ENCODE measurements at places on chromosomes 5 and 9.

DNA sequence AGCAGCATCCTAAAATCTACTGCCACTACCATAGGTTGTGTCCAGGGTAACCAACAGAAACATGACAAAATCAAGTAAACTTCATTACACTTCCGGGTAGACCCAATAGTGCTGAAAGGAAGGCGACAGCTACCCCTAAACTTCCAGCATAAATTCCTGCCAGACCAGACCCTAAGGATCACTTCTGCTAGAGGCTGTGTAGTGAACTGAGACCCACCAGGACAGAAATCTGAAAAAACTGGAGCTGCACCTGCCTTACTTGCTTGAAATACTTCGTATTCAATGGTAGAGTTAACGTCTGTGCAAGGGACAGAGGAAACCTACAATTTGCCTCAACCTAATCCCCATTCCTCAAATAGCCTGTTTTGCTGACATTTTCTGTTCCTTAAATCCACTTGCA, 1.0 kb upstream of the SECISBP2 start:
- no peak for DNase-seq

GRCh38 chr9:35845824-35846771, 17.1 kb downstream of the TMEM8B start:
- no peak for DNase-seq

- DNase-seq, result no peak
Observed at GRCh38 chr5:65809817-65810531, 88.0 kb downstream of the NLN start.

GRCh38 chr9:4048441-4048840, 251.4 kb downstream of the GLIS3 start:
- peak; percentile 33 for DNase-seq

GRCh38 chr5:8396246-8396645, 527.3 kb downstream of the MTRR start:
- DNase-seq, result no peak

- DNase-seq, result no peak
Observed at GRCh38 chr9:99181206-99181605, 40.5 kb downstream of the ALG2 start.

DNA sequence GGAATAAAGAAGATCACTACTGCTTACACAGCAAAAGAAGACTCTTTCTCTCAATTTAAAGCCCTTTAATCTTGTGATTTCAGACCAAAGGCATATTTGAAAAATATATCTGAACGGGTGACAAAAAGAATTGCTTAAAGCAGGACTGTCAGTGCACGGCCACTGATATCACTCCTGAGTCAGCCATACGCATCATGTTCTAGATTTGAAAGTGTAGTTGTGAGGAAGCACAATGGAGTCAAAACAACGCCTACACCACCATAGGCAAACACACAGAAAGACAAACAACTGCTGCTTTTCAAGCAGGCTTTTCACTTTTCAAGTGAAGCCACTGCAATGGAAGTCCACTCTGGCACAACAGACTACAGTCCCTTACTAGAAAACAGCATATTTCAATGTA, 141.7 kb downstream of the AUH start:
- no peak for DNase-seq

DNA sequence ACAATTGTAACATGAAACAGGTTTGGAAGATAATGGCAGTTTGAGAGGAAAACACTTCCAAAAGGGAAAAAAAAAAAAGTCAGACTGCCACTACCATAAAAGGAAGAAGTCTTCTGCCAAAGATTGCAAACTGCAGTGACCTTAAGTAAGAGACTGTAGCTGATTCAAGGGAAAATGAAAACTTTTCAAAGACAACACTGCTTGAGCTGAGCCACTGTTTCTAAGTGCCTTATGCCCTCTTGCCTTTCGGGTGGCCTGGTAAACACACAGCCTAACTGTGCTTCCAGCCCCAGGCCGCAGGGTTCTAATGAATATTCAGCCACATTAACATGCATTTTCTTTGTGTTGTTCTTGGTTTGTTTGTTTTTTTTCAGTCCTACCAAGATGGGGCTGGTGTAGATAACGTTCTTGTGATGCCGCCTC, 354.6 kb downstream of the BNC2 start:
- DNase-seq, result no peak

DNA sequence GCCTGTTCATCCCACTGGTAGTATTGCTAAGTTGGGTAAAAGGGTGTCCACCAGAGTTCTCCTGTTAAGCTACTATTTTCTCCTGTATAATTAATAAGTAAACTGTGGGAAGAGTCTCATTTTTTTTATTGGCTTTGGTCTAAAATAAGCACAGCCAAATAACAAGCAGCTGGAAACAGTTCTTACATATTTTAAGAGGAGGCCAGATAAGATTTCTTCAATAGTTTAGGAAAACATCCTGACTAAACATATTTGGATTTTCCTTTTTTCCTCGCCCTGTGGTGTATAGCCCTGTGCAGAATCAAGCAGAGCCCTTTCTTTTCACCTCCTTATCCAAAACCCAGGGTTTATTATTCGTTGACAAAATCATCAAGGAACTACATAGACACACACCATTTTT, 122.2 kb upstream of the ZNF608 start:
- DNase-seq, result no peak

- no peak for DNase-seq
Observed at GRCh38 chr9:80644044-80644443, 1045.3 kb downstream of the TLE1 start.

DNA sequence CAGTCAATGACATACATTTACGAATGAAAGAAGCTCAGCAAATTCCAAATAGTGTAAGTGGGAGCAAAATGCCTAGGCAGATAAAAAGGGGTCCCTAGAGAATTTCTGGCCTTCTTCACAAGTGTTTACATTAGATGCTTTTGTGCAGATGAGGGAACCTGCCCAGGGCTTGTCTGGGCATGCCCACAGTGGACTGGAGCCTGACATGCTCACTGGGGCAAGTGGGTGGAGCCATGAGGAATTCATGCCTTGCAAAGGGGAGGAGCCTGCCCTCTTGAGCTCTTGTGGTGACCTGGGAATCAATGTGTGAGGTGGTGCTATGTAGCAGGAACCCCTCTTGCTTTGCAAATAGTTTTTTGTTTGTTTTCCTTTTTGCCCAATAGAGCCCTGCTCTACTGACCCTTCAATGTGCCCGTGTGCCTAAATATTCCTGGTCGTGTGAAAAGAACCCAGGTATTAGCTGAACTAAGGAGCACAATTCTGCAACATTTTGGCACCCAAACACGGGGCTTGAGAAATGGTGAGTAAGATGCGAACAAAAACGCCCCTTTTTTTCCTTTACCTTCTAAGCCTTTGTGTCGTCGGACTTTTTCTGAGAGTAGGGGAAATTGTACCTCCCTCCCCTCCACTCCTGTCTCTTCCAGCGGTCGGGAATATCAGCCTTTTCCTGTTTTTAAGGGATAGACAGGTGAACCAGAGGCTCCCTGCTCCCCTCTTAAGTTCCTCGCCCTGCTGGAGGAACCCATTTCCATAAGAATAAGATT, 433.8 kb upstream of the CDH9 start:
- DNase-seq, result no peak

DNA sequence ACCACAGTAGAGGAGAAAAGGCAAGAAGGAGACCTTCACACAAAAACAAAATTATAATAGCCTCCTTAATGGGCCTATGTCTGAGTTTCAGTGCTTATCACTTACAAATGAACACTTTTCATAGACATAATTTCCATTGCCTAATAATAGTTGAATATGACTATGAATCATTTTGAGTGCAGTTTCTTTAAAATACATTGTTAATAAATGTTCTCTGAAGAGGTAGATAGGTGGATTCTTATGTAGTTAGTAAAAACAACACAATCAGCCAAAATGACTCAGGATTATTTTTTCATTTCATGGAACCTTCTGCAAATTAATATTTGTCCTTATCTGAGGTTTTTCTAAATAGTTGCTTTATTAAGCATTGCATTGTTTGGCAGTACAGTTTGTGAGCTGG, 45.6 kb downstream of the DAPK1 start:
- DNase-seq, result no peak

GRCh38 chr9:5435912-5436311, 1.8 kb downstream of the PLGRKT start:
- no peak for DNase-seq

- peak; percentile 6 for DNase-seq
Observed at GRCh38 chr5:165325221-165325620, 1819.8 kb downstream of the MAT2B start.

GRCh38 chr5:72427488-72428437, 79.4 kb downstream of the ZNF366 start:
- DNase-seq, result peak; percentile 56

DNA sequence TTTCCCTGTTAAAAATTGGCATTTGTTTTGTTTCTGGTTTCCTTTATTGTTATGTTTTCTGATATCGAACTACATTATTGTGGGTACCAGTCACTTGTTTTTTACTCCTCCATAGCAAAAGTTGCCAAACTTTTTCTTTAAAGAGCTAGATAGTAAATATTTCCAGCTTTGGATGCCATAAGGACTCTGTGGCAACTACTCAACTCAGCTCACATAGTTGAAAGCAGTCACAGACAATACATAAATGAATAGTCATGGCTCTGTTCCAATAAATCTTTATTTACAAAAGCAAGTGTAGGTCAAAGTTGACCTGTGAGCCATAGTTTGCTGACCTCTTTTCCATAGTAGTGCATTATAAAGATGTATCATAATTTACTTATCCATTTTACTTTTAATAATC, 305.0 kb downstream of the RASEF start:
- DNase-seq, result no peak

DNA sequence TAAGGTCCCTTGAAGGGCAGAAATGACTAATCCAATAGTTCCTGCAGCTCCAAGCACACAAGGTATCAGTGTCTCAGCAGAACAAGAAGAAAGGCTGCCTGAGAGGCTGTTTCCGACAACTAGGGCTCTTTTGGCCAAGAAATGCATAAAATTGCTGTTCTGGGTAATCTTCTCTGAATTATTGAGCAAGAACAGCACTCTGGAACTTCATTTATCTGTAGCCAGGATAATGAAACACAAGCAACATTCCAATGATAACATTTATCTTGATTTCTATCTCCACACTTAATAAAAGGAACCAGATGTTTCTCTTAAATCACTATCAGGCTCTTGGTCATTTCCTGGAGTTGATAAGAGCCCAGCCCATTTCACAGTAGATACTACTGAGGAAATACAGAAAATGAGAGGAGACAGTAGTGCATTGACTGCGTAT, 17.0 kb upstream of the AUH start:
- no peak for DNase-seq

DNA sequence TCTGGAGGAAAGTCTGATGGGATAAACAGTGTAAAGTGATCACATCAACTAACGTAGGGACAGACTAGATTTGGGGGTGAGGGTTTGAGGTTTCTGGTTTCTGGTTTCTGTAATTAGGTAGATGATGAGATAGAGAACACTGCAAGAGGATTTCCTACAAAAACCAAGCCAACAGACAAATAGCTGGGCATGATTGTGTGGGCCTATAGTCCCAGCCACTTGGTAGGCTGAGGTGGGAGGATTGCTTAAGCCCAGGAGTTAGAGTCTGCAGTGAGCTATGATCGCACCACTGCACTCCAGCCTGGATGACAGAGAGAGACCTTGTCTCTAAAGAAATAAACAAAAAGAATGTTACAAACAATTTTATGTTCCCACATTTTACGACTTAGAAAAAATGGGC, 34.4 kb upstream of the RNU6ATAC start:
- DNase-seq, result no peak

DNA sequence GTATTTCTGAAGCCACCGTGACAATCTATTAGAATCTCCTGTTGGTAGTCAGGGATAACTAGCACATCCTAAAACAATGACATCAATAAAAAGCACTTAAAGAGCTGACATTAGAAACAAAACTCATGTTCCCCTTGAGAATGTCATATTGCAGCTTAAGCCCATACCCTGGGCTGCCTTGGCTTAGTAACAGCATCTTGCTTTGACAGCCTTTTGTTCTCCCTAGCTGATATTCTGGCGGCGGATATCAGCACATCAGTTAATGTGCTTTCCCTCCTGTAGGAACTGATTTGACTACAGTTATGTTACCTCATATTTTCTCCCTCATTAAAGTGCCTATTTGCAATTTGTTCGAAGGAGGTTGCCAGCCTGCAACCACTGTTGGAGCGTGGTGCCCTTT, 214.1 kb downstream of the CD180 start:
- no peak for DNase-seq

DNA sequence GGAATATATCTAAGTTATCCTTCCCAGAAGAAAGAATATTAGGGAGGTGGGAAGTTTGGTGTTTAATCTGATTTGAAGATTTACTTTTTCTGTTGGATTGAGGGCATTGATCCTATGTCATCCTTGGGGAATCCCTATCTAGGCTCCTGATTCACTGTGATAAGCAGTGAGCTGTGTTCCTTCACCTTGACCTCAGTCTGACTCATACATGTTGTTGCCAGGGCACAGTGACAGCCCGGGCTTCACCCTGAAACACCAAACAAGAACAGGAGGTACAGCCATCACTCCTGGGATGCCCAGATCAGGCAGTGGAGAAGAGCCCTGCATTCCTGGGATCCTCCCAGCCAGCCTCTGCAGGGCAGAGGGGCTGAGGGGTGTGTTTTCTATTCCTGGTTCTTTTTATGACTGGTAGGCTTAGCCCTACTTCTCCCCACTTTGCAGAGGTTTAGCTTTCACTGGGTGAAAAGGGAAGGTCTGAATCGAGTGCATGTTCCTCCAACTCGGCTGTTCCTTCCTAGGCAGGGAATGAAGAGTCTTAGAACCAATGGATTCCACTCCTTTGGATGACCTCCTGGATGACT, 3.1 kb upstream of the FAM53C start:
- DNase-seq, result no peak

DNA sequence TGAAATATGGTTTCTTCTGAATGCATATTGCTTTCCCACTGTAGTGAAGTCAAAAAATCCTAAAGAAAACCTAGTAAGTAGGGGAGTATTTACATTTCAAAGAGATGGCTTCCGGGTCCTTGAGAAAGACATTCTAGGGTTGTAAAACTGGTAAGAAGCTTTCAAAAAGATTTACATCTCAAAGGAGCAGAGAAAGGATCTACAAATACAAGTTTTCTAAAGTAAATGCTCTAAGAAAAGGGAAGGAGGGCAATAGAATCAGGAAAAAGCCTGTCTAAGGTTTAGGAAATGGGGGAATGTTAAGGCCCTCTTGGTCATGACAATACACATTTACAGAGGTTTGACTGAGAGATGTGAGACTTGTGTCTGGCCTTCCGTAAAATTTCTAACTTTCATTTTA, 16.7 kb upstream of the TRPC7 start:
- no peak for DNase-seq

GRCh38 chr5:137075163-137075970, 423.8 kb downstream of the SPOCK1 start:
- DNase-seq, result peak; percentile 73

GRCh38 chr9:36903541-36904435, 130.3 kb downstream of the PAX5 start:
- DNase-seq, result peak; percentile 68

DNA sequence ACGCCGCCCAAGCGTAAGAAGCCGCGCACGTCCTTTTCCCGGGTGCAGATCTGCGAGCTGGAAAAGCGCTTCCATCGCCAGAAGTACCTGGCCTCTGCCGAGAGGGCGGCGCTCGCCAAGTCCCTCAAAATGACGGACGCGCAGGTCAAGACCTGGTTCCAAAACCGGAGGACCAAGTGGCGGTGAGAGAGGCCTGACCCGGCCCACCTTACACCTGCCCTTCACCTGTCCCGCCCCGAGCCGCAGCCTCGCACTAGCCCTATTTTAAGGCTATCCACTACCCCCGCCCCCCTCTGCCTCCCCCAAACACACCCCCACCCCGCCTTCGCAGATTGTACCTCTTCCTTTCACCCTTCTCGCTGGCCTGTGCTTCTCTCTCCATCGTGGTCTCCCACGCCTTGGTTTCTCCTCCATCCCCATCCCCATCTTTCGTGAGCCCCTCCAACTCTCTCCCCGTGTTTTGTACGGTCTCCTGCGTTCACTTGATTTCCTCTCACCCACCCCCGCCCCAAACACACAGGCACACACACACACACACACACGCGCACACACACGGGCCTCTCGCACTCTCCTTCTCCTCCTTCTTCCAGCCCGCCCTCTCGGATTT, 1.3 kb downstream of the TLX3 start:
- peak; percentile 38 for DNase-seq

Data from HTR-8/SVneo (cell line).